ENCODE measurements at places on chromosomes 13 and 19. TPM values are rescaled to one million over a fixed set of nuclear protein-coding genes. Genes with fewer than 3 reads are reported as not detected.

Gene TJP3
- 1.3 TPM for total RNA-seq

Gene KIR2DL1
- total RNA-seq = 0.19 TPM

Gene TMIGD2
- 29.8 TPM for total RNA-seq

Gene PGPEP1
- 35.5 TPM for total RNA-seq

Gene CLASRP
- 121 TPM for total RNA-seq

Gene FAM98C
- 24.1 TPM for total RNA-seq

Gene ELOF1
- total RNA-seq = 67.2 TPM

Gene SLC25A42
- 18.7 TPM for total RNA-seq

Gene SIGLEC12
- 0.98 TPM for total RNA-seq

Gene ADPRHL1
- 0.96 TPM for total RNA-seq

Gene MAST1
- total RNA-seq = 2.5 TPM

Gene NPAS1
- 0.41 TPM for total RNA-seq

Gene POGLUT2
- total RNA-seq = 11.1 TPM

Gene SLC15A1
- not detected for total RNA-seq

Gene PNMA8A
- 0.63 TPM for total RNA-seq

Gene DUS3L
- 64.0 TPM for total RNA-seq

Gene TYROBP
- total RNA-seq = not detected

Gene ACP7
- not detected for total RNA-seq

Gene SLC7A1
- total RNA-seq = 101 TPM

Gene KIR3DL2
- total RNA-seq = 0.54 TPM

Gene GRK1
- not detected for total RNA-seq

Gene NALCN
- not detected for total RNA-seq

Gene CEACAM16
- total RNA-seq = not detected

Gene EHD2
- not detected for total RNA-seq

Gene OR1I1
- not detected for total RNA-seq

Gene FPR2
- not detected for total RNA-seq

Gene RFPL4A
- total RNA-seq = not detected

Gene METTL21C
- total RNA-seq = not detected

Gene NCAN
- not detected for total RNA-seq

Gene CD177
- total RNA-seq = not detected

Gene GRIN3B
- total RNA-seq = not detected

Gene LRRC4B
- total RNA-seq = not detected

Gene ZNF527
- total RNA-seq = 6.3 TPM

Gene KLK3
- not detected for total RNA-seq

Gene RXFP2
- total RNA-seq = not detected

Gene ZNF426
- total RNA-seq = 12.7 TPM

Measured in activated CD8-positive, alpha-beta memory T cell treated with anti-CD3 and anti-CD28 coated beads, Interleukin-2, amount 10 ng/mL, durations not matched to agents 7 days and 5 days (primary cell).